ENCODE measurements at places on chromosomes 7 and 10. TPM values are rescaled to one million over a fixed set of nuclear protein-coding genes. Genes with fewer than 3 reads are reported as not detected.

The SPDYE5 gene
- not detected for total RNA-seq

The MLXIPL gene
- 0.90 TPM for total RNA-seq

The LBX1 gene
- not detected for total RNA-seq

The LSM8 gene
- 44.0 TPM for total RNA-seq

The ITPRID1 gene
- not detected for total RNA-seq

The KIF11 gene
- total RNA-seq: 39.3 TPM

The ASZ1 gene
- total RNA-seq: not detected

The CAMK1D gene
- 8.8 TPM for total RNA-seq

The UFSP1 gene
- 7.4 TPM for total RNA-seq

The AMZ1 gene
- not detected for total RNA-seq

The INA gene
- 28.3 TPM for total RNA-seq

The CCT6A gene
- total RNA-seq: 279 TPM

The TMEM225B gene
- total RNA-seq: 0.59 TPM

The C10orf62 gene
- total RNA-seq: not detected

The CPA4 gene
- total RNA-seq: 6.8 TPM

The BHLHA15 gene
- 0.45 TPM for total RNA-seq

The CNTNAP2 gene
- not detected for total RNA-seq

The VIPR2 gene
- not detected for total RNA-seq

The NPTX2 gene
- 0.09 TPM for total RNA-seq

The STEAP1B gene
- total RNA-seq: not detected

Data from A549 treated with RU486 at 1 μM for 4 hours (cell line).